ENCODE measurements at places on chromosomes 3 and 15. TPM values are rescaled to one million over a fixed set of nuclear protein-coding genes. Genes with fewer than 3 reads are reported as not detected.

PTX3 gene
- total RNA-seq: 1.4 TPM

DNA sequence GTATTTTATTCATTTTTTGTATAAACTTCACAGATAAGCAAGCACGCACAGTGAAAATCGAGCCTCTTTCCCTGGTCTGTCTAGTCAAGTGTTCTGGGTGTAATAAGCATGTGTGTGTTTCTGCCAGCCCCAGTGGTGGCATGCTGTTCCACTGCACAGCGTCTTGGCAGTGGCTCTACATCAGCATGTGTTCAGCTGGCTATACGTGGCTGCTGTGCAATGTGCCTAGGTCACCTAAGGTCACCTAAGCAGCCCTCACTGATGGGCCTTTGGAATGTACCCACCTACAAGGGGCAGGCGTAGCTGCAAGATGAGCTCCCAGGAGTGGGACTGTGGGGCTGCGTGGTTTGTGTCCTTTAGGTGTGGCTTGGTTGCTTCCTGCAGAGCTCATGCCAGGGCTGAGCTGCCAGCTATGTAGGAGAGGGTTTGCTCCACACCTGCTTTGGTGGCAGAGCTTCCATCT, 4.9 kb downstream of the LIMD1 start:
- DNase-seq: no peak

DNA sequence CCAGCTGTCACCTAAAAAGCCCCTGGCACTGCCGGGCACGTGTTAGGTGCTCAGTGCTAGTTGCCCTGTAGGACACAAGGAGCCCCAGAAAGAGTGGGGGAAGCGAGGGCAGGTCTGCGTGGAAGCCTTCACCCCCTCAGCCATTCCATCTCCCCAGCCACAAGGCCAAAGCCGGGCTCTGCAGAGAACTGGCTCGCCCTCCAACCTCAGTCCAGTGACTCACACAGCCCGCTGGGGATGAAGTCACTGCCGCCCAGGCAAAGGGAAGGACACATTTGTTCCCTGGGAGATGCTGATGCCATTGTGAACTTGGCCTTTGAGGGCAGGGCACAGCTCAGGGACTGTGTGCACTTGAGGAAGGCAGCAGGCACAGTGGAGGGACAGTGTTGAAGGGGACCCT, 48.1 kb downstream of the IQSEC1 start:
- DNase-seq: no peak

DNA sequence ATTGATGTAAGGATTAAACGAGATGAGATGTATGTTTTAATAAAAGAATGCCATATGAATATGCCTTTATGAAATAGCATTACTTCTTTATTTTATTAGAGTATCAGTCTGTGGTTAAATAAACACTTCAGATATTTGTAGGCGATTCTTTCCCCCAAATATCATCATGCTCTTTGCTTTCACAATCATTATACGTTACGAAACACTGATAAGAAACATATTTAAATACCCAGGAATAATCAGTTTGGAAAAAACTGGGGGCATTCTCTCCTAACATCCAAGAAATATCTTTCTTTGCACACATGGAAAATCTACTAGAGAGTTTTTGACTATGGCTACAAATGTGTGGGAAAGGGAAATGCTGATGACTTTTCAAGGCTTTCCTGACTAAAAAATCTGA, 4.4 kb upstream of the PLAAT1 start:
- DNase-seq: no peak

CSPG5 gene
- total RNA-seq: 7.4 TPM

- DNase-seq: no peak
These were observed 9.9 kb downstream of the CRABP1 start for GRCh38 chr15:78350058-78350457.

- no peak for DNase-seq
These were observed 2.8 kb upstream of the NRROS start for GRCh38 chr3:196636369-196637349.

DNA sequence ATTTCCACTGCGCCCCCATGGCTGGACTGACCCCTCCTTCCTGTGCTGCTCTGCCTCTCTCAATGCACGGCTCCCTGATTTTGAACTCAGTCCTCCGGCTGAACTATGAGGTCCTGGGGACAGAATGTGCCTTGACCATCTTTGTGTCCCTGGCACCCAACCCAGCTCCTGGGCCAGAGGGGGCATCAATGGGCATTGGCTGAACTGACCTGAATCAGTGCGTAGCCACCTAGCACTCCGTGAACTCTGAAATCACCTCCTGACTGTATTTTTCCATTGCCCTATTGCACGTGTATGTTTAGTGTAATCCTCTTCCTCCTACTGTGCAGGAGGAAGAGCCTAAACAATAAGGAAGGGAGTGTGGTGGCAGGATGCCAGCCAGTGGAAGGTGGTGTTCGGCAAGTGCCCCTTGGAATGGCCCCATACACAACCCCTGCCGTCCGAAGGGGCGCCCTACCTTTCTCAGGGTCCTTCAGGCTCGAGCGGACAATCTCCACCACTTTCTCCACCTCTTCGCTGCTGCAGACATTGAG, 33.5 kb downstream of the BDH1 start:
- no peak for DNase-seq

THRB gene
- total RNA-seq: 3.9 TPM

- DNase-seq: no peak
These were observed 38.3 kb downstream of the MTHFS start for GRCh38 chr15:79858469-79858868.

DNA sequence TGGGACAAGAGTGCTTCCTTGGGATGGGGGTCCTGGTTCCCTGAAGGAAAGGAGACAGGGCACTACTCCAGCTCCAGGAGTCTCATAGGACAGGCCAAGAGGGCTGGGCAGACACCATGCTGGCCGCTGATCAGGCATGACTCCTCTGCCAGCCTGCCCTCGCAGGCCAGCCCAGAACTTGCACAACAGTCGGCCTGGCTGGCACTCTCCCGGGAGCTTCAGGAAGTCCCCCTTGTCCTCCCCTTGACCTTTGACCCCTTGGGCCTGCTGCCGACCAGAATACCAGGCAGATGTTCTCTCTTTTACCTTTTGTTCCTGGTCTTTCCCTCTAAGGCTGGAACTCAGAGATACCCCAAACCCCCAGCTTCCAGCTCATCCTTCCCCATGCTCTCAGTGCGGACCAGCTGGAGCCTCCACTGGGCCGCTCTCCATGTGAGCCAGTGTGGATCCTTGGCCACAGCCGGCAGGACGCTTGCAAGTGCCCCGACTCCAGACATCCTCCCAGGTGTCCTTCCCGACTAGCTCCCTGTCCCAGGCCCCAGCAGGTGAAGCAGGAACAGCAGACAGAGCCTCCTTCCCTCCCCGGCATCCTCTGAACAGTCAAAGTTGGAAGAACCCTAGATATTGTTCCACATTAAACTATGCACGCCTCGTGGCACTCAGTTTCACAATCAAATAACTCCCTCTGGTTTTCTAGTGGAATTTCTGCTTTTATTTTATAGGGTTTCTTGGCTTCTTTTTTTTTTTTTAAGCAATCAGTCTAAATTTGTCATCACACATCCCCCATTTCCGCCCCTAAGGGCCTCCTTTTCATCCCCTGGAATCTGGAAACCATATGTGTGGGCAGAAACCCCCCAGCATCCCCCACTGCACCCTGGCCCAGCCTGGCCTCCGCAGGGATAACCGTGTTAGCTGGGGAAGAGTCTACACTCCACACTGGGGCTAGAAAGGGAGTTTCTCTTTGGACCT, 15.7 kb downstream of the VPS18 start:
- DNase-seq: no peak

GRCh38 chr3:139430493-139430892, 41.0 kb upstream of the COPB2 start:
- DNase-seq: no peak

CADM2 gene
- 20.2 TPM for total RNA-seq

- no peak for DNase-seq
These were observed 114.7 kb upstream of the BHLHE40 start for GRCh38 chr3:4864503-4864902.

GRCh38 chr3:27031476-27031875, 337.7 kb downstream of the NEK10 start:
- no peak for DNase-seq

DNA sequence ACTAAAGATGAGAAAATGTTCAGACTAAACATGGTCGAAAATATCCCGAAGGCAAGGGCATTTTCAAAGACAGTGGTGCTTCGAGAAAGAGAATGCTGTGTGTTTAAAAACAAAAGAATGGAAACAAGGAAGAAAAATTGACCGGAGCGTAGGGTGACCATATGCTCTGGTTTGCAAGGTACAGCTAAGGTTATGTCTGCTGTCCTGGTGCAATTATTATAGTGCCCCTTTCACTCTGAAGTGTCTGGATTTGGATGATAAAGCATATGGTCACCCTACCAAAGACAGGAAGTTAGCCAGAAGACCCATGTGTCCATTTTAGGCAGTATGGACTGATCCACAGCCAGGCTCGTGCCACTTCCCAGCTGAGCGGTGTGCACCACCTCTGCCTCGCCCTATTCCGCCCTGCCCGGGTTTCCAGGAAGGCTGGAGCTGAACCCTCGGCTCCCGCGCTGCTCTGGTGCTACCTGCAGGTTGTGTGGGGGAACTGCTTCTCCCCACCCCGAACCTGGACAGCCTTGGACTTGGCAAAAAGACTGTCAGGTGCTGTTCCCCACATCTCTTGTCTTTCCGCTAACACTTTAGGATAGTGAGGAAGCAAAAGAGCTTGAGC, 25.2 kb downstream of the GOLGA6D start:
- DNase-seq: peak; percentile 60

NGLY1 gene
- 24.8 TPM for total RNA-seq

IGSF11 gene
- 1.6 TPM for total RNA-seq

DNA sequence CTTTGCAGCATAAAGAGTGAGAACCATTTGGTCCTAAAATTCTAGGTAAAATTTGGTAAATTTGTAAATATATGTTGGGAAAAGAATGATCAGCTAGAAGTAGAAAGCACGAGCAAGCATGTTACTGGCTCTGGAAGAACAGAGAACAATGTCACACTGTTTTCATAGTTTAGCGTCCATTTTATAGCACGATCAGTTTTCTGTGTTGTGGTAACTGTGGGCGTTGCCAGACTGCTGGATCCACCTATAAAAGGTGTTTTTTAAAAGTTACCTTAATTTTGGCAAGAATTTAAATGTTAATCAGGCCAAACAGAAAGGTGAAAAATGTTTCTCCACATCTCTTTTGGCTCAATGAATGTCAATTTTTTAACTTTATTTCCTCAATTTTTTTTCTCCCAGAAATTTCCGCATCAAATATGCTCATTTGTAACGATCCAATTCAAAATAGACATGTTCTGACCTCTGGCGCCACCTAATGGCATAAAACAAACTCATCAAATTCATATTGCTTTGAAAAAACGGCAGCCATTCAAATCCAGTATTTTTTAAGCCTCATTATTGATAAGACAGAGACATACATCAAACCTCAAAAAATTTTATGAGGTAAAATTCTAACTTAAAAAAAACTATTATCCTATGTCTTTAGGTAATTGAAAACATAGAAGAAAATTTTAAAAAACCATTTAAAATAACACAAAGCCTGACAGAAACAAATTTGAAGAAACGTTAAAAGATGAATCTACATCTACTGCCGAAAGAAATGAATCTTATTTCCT, 5.5 kb upstream of the GP5 start:
- no peak for DNase-seq

SEMA7A gene
- 15.0 TPM for total RNA-seq

ITIH1 gene
- not detected for total RNA-seq

TICRR gene
- 37.3 TPM for total RNA-seq

DNA sequence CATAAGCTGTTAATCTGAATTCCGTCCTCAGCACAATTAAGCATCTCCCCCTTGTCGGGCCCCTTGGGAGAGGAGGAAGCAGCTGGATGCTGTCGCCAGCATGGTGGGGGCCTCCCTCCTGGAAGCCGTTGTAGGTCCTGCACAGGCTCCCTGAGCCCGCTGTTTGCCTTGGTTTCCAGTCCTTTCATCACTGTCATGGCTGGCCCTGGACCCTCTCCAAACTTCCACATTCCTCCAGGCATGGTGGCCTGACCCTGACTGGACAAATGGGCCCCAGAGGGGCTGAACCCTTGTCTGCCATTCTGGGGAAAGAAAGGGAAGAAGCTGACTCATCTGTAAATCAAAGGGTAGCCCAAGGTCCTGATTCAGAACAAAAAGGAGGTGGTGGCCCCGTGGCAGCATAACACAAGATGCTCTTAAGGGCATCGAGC, 300.5 kb upstream of the LRRFIP2 start:
- DNase-seq: no peak

CCDC80 gene
- total RNA-seq: 12.6 TPM

Data from H1 (cell line).